ENCODE measurements at places on chromosomes 7 and 10.
A peak's percentile ranks its signal among the peaks of the same experiment; 100 is the strongest.

DNA sequence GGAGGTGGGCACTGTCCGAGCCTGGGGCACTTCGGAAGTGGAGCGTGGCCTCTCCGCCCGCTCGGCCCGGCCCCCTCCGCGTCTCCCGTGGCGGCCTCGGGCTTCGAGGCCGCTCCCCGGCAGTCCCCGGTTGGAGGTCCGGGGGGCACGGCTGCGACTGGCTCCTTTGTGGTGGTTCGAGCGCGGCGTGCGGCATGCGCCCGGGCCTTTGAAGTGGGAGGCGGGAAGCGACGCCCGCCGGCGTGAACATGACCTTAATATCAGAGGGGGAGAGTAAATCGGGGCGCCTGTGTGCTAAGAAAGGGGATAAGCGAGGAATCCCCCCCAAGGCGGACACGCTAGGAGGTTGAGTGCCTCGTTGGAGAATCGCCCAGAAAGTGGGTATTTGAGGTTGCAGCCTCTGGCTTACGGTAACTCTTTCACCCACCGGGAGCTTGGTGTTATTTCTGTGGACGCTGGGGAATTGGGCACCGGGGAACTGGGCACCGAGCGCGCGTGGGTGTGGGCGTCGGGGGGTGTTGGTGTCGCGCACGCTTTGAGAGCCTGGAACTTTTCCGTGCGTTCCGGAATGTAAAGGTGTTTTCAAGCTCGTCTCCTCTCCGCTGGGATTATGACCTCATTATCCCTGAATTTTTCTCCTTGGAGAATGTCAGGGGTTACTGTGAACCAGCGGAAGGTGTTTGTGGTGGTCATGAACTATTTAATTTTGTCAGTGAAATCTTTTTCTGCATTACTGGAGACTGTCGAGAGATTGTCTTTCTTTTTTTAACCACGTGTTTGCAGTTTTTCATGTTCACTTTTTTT lies 660 bp downstream of the SUV39H2 start:
- DNase-seq: no peak

DNA sequence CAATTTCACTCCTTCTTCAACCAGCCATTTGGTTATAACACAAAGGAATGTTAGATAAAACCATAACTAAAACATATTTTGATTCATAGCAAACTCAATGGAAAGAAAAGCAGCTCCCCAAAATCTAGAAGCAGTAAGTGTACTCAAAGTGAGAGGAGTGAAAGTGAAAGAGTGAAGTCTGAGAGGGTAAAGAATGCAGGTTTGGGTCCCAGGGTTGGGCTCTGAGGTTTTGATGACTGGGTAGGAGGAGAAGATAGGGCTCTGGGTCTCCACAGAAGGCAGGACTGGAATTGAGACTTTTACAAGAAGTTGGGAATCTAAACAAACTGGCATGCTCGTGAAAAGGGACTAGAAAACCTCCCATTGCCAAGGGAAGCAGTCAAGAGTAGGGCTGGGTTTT lies 85.4 kb upstream of the RSU1 start:
- DNase-seq: no peak

DNA sequence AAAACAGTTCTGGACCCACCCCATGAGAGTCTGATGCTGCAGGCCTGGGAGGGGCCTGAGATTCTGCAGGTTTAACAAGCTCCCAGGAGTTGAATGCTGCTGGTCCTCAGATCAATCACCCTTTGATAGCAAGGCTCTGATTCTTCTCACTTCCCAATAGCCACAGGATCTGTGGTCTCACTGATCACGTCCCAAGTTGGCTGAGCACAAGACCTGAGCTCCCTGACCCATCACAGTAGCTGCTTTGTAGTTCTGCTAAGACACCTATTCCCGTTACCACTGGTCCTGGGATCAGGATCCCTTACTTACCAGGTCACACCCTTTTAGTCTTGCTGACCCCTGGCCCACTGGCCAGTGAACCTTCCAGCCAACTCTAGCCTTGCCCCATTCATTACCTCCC lies 372.8 kb downstream of the PHTF2 start:
- no peak for DNase-seq

DNA sequence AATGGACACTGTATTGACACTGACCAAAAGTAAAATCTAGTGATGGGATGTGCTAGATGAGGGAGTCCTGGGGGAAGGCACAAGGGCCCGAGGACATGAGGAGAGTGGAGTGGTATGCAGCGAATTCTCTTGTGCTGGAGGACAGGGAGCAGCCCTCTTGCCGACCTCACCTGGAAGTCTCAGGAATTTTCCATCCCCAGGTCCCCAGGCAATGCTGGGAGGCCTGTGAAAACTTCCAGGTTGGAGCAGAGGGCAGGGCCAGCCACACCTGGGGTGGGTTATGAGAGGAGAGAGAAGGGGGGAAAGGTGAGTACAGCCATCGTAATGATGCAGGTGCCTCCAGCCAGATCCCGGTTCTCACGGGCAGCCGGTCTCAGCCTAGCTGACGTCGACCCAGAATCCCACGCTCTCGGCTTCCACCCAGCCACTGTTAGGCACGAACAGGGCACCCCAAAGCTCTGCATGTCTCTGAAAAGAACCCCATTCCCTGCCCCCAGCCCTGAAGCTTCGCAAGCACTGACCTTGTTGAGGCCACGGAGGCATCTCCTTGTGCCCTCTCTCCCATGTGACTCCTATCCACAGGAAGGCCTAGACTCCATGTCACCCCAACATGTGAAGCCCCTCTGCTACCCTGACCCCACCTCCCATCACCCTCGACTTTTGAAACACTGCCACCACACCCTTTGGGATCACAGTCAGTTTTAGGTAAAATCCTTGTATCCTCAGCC lies 239.7 kb upstream of the MYO3A start:
- DNase-seq: no peak

DNA sequence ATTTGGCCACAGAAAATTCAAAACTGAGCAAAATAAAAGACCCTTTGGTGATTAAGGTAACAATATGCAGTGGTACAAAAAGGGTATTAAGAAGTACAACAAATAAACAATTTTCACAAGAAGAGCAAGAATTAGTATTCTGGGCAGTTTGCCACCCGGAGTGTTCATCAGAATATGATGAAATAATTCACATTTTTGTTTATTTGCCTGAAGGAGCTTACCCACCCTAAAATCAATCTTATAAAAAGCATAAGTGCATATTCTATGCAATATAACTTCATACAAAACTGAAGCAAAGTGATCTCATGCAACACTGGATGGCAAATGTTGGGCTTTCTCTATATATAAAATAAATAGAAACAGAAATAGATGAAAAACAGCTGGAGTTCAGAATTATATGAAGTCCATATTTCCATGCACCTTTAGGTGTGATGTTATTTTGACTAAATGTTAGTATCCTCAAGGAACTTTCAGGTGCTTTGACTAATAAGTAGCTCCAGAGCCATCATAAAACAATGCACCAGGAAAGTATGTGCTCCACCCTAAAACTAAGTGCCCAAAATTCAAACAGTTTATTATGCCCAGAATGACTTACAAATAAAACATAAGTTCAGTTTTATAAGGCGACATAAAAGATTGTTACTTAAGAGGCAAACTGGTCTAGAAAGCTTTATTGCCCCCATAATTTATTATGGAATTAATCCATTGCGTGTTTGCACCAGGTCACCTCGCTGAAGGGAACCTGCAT lies 474.3 kb downstream of the SEMA3D start:
- no peak for DNase-seq

DNA sequence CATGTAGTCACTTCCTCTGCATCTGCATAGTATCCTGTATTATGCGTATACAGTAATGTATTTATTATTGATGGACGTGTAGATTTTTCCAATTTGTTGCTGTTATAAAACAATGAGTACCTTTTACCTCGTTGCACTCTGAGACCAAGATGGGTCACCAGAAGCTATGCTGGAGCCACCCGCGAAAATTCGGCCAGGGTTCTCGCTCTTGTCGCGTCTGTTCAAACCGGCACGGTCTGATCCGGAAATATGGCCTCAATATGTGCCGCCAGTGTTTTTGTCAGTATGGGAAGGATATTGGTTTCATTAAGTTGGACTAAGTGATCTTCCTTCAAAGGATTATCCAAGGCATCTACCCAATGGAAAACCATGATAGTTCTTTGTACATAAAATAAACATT lies 1.0 kb downstream of the PSMC2 start:
- no peak for DNase-seq

- DNase-seq: no peak
Observed at GRCh38 chr10:72704117-72704516, 12.2 kb downstream of the MCU start.

- DNase-seq: no peak
Observed at GRCh38 chr7:24828891-24829661, 71.8 kb upstream of the GSDME start.

DNA sequence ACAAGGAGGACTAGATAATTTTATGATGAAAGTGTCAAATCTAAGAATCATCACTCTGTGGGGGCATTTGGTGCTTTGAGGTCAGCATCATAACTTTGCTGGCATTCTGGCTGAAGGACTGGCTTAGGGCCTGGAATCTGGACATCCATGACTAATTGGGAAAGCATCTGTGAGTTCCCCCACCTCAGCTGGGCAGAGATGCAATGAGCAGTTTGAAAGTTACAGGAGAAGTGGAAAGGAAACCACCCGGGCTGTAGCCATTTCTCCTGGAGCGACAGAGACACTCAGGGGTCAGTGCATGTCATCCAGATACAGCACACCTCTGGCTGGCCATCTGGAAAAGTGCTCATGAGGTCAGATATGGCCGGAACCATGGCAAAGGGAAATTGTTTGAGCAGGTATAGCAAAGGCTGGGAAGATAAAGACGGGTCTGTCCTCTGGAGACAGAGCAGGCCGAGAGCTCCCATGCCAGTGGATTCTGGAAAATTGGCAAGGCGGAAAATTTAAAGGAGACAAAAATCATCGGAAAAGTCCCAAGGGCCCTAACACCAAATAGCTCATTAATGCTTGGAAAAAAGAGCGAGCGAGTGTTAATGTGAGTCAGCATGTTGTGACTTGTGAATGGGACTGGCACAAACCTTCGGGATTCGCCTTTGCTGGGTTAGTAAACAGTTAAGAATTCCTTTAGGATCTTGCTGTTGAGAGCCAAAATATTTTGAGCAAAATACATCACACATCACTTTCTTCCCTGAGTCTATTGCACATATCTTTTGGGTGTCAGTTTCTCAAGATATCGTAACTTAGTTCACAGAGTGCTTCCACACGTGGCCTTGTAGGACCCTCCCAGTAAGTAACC lies 188.4 kb upstream of the AGK start:
- DNase-seq: no peak

DNA sequence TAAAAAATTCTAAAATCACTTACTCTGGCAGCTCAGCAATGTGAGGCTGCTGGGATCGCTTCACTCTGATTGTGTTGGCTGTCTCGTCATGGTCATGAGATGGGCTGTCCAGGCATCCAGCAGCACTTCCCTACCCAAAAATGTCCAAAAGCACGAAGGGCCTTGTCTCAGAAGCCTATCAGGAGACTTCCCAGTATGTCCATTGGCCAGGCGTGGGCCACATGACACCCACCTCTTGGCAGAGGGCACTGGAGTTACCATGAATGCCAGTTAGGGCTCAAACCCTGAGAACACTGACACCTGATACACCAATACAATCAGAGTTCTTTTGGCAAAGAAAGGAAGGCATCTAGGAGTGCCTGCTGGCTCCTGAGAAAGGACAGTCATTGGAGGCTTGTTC lies 27.0 kb upstream of the GLI3 start:
- no peak for DNase-seq

GRCh38 chr7:98251601-98252424 lies at the start of gene TECPR1:
TECPR1 (minus strand) TSS chr7:98252232; CDS start chr7:98246146, 6,086 bp downstream.
- DNase-seq: peak; percentile 83

GRCh38 chr7:87413951-87414793 lies 61.3 kb downstream of the ABCB4 start:
- no peak for DNase-seq

DNA sequence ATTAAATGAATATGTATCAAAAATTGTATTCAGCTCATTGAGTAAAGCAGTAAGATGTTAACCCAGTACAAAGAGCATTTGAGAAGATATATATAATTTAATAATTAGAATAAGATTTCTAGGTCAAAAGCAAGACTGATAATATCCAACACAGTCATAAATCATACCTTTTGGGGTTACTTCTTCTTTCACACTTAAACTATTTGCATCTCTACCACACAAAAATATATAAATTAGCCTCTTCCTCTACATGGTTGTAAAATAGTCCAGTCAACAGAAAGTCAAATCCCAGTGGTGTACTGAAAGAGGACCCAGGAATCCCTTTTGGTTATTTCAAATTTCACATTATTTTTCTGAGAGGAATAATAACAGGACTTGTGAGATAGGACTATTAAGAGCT lies 204.6 kb upstream of the INHBA start:
- no peak for DNase-seq

GRCh38 chr10:10010397-10010796 lies 1007.3 kb upstream of the CELF2 start:
- no peak for DNase-seq

GRCh38 chr10:78415111-78415510 lies 381.4 kb downstream of the RPS24 start:
- DNase-seq: no peak

- DNase-seq: no peak
Observed at GRCh38 chr10:132107949-132108877, 42.5 kb downstream of the JAKMIP3 start.

DNA sequence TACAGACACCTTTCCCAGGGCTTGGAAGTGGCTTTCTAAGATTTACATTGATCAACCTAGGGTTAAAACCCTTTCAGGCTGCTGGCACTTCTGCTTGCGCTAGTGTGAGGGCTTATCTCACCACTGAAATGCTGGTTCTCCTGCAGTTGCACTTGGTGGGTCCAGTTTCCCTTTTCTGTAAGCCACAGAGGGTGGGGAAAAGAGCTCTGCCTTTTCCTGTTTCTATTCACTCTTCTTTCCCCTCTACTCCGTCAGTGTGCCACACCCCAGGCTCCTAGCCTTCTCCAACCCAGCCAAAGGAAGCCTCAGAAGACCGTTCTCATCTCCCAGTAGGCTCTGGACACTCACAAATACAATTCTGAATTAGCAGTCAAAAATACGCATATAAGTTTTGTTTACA lies 19.0 kb upstream of the CAPZA2 start:
- DNase-seq: no peak

- no peak for DNase-seq
Observed at GRCh38 chr7:151146761-151147160, 20.7 kb downstream of the GBX1 start.

DNA sequence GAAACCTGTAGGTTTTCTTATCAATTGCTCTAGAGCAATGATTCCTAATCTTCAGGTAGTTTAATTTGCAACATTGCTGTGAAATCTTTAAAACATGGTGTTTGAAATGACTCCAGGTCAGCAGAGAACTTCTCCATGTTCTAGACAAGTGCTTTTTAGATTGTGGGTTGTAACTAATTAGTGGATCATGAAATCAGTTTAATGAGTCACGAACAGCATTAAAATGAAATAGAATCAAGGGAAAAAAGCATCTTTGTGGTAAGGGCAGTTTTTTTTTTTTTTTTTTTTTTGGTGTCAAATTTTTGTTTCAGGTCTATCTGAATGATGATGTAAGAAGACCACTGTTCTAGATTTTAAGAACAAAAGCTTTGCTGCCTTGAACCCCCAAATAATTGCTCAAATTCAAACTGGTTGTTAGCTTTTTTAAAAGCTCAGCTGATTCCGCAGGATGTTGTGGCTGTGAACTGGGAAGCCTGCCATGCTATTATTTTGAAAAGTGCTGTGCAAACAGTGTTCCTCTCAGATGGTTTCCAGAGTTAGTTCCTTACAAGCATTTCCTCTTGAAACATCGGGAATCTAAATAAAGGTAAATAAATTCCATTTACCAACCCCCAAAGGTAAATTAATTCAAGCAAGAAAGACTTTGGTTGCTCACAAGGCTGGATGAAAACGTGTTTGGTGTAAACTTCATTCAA lies 13.1 kb upstream of the PDK4 start:
- no peak for DNase-seq

GRCh38 chr7:116159711-116160110 lies 50.6 kb upstream of the TES start:
- no peak for DNase-seq
